ENCODE measurements at places on chromosomes 3 and 15.

DNA sequence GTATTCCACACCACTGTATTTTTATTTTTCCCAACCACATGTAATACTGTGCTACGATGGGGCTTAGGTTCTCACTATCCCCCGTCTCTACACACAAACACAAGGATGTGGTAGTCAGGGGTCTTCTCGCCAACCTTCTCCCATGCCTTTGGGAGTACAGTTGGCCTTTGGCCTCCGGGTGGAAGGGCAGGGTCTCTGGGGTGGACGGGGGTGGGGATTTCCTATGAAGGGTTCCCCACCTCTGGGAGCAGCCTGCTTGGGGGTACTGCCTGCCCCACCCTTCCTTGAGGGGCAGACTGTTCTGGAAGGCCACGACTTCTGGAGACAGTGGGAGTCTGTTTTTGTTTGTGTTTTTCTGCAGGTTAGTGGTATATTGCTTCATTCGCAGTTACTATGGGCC is 21.3 kb upstream of the RAD18 start:
- DNase-seq, result no peak

DNA sequence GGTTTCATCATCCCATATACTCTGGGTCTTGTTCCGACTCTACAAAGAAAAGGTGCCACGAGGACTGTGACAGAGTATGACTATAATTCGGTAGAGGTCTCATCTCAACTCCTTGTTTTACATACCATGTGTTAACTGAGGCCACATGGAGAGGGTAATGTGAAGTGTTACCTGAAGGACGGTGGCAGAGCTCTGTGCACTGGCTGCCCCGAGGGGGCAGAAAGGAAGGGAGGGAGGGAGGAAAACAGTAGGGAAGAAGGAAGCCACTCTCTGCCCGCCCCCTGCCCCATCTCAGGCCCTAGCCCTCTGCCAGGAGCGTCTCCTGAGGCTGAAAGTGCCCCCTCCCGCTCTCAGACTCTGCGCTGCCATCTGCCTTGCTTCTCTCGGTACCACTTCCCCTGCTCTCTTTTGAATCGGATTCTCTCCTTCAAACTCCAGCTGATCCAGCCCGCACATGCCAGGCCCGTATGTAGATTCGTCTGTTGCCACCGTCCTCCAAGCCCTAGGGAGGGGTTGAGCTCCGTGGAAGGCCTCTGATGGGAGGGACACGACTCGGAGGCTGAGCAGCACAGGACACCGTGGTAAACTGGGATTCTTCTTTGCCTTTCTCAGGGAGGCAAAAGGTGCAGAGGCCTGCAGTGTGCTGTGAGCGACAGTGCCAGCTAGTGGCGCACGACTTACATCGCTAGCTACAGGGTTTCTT is 70.5 kb upstream of the ATP10A start:
- peak; percentile 42 for DNase-seq

DNA sequence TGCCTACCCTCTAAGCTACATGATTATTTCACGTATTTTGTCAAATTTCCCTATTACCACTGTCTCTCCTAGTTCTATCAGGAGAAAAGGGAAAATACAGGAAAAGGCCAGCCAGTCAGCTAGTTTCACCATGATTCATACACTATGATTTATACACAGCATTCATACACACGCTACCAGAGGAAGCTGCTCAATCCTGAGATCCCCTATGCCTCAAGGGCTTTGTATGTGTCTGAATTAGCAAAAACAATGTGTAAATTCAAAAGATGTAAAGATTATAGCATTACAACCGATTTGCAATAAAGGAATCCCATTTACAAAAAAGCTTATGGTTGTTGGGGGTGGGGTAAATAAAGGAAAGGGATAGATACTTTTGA is 3.1 kb upstream of the ACKR4 start:
- no peak for DNase-seq

DNA sequence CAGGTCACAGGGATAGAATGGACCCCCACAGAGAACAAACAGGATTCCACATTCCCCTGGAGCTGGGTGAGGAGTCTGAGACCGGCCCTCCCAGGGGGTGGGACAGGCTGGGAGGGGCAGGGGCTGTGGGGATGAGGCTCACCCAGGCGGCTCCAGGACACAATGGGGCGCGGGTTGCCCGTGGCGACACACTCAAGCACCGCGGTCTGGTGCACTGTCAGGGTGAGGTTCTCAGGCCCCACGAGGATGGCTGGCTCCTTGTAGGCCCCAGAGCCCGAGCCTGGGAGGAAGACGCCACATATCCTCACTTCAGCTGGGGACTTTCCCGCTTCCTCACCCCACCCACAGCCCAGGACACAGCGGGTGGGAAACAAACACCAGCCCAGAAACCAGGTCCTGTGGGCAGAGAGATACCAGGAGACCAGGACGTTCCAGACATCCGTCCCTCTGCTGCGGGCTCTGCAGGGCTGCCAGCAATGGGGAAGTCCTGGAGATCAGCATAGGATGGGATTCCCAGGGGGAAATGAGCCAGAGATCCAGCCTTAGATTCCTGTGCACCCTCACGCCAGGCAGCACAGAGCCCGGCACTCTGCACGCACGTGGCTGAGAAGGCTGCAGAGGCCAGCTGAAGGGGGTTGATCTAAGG is 30.2 kb downstream of the RNU5B-1 start:
- DNase-seq, result no peak

- no peak for DNase-seq
Observed at GRCh38 chr3:141083836-141084649, 32.9 kb downstream of the SPSB4 start.

- DNase-seq, result no peak
Observed at GRCh38 chr3:186286114-186286513, 75.9 kb downstream of the DGKG start.

DNA sequence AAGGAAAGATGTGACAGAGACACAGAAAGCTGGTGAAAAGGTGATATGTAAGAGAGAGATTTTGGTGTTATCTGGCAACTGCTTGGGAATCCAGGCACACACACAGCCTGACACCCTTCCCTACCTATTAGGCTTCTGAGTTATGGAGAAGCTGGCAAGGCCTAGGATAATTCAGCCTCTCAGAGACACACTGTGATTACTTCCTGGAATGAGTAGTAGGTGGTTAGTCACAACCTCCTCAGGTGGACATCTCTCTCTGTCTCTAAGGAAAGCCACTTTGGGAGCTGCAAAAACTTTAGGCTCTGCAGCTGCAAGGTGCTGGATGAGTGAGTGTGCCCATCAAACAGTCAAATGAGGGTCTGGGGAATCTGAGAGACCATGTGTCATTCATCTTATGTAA is 201.9 kb downstream of the PDCD6IP start:
- DNase-seq, result no peak

- no peak for DNase-seq
Observed at GRCh38 chr15:101070502-101071273, 151.5 kb downstream of the LRRK1 start.

DNA sequence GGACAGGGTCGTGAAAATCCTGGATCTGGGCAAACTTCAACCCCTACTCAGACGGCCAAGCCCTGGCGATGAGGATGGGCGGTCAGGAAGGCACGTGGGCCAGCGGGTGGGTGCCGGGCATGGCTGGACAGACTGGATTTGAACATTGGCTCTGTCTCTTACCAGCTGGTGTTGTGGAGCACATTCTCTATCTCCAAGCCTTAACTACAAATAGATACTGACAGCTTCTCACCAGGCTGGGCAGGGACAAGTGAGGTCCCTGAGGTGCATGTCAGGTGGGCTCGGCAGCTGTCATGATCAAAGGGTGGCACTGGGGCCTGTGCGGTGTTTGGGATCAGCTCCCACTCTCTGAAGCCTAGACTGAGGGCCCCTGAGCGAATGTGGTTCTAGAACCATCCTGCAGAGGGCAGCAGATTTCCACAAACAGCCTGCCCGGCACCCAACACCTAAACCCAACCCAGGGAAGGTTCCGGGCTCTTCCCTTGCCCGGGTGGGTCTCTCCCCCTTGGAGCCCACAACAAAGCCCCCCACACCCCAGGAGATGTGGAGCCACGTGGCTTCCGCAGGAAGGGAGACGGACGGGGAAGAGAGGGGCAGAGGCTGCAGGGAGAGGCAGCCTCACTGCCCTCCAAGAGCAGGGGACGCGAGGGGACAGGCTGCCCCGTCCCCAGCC is 58.4 kb downstream of the RGMA start:
- peak; percentile 30 for DNase-seq

DNA sequence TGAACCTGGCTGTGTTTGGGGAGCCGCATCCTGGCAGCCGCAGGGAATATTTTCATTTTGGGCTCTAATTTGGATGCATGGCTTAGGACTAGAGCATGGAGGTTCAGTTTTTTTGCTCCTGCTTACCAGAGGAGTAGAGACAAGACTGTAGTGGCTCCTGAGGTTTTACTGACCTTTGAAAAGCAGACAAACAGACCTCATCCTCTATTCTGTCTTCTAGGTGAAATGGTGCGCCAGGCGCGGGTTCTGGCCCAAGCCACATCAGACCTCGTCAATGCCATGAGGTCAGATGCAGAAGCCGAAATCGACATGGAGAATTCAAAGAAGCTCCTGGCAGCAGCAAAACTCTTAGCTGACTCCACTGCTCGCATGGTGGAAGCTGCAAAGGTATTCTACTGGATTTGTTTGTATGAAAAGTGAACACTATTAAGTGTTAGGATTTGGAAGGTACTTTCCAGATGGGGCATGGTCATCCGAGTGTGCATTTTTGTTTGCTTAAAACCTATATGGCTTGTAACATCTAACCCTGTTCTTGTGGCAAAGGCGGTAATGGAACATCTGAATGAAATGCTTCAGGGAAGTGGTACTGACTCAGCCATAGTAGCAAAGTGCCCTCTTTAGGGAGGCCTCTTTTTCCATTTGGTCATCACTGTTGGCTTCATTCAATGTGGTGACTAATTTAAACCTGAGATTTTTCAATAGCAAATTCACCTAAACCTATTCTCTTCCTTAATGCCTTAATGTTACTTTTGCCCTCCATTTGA is 330.7 kb upstream of the TPM1 start:
- no peak for DNase-seq

- DNase-seq, result no peak
Observed at GRCh38 chr15:65192016-65192415, 6.9 kb upstream of the CLPX start.

DNA sequence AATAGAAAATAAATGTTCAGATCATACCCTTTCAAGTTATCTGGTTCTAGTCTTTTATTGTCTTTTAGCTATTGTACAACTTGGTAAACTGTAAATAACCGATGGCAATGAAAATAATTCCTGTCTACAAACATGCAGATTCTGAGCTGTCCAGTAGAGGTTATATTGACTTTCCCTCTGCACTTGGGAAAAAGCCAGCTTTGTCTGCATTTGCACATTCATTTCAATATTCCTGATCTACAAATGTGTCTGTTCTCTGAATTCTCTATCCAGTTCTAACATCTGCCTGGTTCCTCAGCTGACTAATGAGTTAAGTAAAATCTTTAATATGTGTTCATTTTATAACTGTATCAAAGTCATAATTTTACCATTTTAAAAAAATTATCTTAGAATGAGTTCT is 408.5 kb downstream of the ERC2 start:
- DNase-seq, result no peak

DNA sequence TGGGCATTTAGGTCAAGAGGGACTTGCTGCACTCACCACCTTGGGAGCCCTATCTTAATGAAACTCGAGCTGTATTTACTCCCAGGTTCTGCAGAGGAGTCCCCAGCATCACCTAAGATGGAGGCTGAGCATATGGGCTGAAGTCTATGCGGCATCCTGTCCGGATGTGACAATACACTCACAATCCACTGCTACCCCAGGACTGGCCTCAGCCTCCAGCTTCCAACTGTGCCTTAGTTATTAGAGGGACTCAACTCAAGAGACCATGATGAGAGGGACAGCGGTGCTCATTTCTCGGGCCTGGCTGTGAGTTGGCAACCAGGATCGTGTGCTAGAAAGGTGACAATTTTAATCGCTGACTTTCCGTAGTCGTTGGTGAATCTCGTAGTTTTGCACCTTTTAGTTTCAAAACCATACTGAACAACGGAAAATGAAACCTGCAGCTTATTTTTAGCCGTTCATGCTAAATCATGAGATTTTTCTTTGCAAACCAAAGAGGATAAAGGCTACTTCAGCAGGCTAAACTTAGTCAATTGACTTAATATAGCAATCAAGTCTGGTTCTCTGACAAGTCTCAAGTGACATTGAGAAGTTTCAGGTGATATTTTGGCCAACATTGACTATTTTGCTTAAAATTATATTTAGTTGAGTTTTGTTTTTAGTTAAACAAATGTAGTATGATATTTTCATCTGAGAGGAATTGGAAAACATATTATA is 11.1 kb downstream of the ZBTB38 start:
- no peak for DNase-seq

DNA sequence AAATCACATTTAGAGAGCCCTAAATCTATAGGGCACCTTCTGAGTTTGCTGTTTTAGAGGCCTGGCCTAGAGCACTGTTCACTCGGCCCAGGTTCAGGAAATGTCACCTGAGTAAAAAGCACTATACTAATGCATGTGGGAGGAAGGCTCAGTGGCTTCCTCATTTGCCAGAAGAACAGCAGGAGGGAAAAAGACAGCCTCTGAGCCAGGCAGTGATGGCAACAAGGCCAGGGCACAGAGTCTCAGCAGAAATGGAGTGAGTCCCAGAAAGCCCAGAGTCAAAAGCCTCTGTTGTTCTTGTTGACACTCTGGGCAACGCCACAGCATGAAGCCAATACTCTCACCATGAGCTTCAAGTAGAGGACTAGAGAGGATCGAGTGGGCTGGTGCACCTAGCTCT is 25.9 kb downstream of the LTF start:
- no peak for DNase-seq

- DNase-seq, result no peak
Observed at GRCh38 chr3:193903966-193904365, 232.0 kb upstream of the HES1 start.

DNA sequence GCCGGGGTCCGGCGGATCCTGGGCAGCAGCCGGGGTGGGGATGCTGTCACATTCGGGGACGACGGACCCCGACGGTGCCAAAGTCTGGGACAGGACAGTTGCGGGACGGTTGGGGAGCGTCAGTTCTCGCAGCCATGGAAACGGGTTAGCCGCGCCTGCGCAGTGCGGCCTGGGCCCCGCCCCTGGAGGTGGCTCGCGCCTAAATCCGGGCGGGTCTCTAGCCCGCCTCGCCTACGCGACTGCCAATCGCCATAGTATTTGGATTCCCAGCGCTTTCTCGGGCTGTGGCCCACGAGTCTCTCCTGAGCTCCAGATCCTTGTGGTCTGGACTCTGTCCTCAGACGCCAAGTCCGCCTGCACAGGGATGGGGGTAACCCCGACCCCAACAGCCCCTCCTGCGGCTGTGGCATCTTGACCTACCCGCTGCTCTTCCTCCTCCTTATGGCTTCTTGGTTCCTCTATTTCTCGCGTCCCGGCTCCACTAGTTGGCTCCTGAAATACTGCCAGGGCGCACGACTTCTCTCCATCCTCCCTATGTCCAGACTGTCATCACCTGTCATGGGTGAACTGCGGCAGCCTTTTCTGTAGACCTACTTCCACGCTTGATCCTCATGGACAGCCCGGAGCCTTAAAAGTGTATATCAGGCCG is at the start of gene ZMYND10:
ZMYND10 (minus strand) TSS at position 147 of the 649 bp plus-strand sequence. CDS start 153 bp downstream, outside the sequence.
- peak; percentile 61 for DNase-seq

DNA sequence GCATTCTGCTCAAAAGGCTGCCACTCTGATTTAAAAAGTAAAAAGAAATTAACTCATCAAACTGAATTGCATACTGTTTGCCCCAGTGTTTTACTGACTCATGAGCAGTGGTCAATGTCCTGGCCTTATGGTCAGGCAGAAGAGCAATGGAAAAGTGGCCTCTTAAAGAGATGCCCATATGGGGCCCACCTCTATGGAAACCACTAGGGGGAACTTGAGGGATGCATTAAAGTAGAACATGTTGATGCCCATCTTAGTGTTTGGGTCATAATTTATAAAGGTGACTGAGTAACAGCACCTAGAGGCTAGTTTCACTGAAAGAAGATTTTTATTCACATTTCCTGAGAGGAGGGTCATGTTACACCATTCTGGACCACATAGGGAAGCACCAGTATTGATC is 66.5 kb upstream of the RNU6-1 start:
- no peak for DNase-seq

All from stimulated activated CD8-positive, alpha-beta memory T cell treated with anti-CD3 and anti-CD28 coated beads, Interleukin-7, amount 100 ng/mL, for 4 hours (primary cell).